ENCODE measurements at places on chromosomes 12 and 14.

DNA sequence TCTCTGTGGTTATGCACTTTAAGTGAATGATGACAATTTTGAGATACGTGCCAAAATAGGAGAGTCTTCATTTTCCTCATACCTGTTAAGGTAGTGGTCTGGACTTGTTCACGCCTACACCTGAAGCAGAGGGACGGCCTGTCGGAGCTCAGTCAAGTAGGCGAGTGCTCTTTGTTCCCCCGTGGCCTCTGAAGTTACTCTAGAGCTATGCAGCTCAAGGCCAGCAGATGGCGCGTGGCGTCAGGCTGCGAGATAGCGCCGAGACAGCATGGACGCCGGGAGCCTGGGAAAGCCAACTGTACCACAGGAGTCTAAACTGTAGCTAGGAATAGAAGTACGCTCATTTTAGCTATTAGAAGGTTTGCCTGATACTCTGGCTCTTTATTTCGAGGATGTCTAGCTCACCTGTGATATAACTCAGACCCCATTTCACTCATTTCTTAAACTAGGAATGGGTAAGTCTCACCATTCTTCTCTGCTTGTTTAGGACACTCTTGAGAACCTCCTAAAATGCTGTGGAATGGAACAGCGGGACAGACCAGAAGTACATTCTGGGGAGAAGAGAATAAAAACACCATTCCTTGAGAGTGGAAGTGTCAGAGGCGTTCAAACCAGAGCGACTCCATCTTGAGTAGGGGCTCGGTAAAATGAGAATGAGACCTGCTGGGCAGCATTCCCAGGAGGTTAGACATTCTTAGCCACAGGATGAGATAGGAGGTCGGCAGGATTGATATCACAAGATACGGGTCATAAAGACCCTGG, 267.4 kb upstream of the HMGA2 start:
- peak; percentile 81 for DNase-seq

DNA sequence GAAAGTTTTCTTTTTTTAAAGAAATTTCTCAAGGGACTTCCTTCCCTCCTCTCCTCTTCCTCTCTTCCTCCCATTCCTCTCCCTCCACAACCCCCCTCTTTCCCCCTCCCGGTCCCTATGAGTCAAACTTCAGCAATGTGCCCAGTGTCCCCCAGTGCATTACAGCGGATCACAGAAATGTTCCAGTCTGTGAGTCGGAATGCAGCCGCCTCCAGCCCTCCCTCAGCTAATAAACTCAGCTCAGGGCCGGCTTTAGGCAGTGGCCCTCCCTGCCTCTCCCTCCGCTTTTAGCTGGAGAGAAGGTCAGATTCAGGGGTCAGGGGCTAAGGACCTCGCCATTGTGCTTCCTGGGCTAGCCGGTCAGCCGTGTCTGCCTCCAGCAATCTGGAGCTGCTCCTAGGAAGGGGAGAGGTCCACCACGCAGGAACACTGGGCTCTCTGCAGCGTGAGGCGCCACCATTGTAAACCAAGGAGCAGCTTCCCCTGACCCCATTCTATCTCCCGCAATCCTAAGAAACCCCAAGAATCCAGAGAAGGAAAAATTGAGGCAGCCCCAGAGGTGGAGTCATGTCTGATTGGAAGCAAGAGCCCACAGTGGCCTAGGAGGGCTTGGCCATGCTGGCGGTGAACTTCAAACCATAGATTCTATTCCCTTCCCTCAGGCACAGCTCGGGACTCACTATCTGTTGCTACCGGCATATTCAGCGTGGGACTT, 1.1 kb upstream of the HDAC7 start:
- no peak for DNase-seq

DNA sequence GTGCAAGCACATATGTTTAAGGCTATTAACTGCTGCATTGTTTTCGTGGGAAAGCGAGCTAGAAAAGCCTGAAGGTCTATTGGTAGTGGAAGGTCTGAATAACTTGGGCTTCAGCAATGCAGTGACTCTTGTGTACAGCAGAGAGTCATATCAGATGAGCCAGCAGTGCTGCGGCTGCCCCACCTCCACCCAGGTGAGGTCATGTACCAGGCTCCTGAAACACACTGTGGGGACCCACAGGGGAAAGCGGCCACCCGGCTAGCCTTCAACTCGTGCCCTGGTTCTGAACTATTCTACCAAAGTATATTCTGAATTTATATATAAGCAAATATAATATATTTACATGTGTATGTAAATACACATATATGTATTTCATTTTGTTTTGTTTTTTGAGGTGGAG, 12.7 kb upstream of the RAN start:
- peak; percentile 19 for DNase-seq

- no peak for DNase-seq
These were observed 21.1 kb upstream of the FLRT2 start for GRCh38 chr14:85508863-85509262.

DNA sequence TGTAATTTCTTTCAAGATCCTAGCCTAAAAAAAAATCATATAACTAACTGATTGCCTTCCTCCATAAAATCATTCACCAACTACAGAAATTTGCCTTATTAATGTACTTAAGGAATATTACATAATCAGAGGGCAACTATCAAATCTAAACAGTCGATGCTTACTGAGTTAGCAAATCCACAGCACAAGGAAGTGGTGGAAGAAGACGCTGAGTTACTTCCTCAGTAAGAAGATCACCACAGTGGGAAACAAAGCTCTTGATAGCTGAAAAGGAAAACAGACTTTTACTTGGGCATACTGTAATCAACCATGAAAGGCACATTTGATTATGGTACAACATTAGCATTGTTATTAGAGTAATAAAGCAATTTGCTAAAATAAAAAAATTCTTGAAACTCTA, 48.7 kb downstream of the HEATR5A start:
- no peak for DNase-seq

DNA sequence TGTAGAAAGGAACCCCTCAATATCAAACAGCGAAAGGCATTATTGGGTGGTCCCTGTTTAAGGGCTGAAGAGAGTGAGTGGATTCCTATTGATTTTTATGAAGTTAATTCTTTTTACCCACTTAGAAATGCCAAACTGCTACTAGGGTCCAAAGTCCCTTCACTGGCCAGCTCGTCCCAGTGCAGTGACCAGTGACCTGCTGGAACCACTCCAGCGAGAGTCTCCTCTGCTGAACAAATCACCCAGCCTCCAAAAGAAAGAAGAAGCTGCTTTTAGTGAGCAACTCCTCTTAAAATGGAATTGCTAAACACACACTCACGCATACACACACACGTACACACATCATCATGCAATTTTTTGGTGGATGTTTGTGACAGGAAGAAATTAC, 198.2 kb upstream of the PLEKHG7 start:
- no peak for DNase-seq

DNA sequence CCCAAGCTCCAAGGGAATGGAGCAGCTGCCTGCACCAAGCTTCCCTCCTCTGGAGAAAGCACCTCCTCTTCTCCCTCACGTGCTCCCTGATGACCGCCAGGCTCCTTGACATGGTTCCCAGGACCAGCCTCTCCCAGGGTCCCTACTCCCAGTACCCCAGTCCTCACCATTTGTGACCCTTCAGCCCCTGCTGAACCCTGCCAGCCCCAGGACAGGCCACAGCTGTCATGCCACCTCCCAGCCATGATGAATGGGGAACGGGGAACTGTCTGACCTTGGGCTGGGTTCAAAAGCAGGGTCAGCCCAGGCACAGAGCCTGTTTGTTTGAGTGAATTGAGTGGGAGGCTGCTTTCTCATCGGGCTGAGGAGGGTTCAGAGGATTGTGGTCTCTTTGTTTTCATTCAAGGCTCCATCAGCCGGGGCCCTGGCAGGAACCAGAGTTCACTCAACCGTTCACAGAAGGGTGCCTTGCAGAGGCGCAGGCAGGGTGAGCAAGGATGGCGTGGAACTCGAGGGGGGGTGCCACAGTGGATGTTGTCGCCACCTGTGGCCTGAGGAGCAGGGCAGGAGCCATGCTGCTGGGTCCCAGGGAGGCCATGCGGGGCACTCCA, 344.5 kb upstream of the SFSWAP start:
- DNase-seq, result peak; percentile 8

DNA sequence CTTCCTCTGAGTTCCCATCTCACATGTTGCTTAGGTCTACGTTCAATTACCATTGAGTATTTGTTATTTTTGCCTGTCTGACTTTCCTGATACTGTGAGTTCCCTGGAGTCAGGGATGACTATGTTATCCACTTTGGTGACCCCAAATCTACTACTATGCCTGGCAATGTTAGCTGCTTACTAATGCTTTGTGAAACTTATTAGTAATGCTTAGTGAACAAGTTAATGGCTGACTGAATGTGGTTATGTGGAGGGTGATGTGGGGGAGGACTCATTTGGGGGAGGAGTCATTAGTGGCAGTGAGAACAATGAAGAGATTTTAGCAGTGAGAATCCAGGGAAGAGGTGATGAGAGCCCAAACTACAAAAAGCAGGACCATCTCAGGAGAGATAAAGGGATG, 121.6 kb downstream of the KTN1 start:
- no peak for DNase-seq

DNA sequence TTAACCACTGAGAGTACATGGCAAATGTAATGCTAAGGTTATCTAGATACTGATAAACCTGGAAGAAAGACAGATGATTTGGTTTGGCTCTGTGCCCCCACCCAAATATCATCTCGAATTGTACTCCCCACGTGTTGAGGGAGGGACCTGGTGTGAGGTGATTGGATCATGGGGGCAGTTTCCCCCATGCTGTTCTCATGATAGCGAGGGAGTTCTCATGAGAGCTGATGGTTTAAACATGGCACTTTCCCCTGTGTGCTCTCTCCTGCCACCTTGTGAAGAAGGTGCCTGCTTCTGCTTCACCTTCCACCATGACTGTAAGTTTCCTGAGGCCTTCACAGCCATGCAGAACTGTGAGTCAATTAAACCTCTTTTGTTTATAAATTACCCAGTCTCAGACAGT, 14.2 kb downstream of the NOXRED1 start:
- no peak for DNase-seq

DNA sequence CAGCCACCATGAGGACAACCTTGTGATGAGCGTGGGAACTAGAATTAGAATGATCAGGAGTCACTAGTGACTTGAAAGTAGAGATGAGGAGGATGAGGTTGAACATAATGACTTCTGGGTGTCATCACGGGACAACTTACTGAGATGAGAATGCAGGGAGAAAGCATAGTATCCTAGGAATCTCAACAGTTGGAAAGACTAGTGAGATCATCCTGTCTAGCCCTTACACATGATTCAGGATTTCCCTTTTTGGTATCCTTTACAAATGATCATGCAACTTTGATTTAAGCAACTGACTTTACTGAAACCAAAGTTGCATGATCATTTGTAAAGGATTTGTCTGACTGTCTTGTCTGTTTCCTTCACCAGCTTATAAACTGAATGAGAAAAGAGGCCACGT, 51.8 kb upstream of the HIF1A start:
- no peak for DNase-seq

- no peak for DNase-seq
These were observed 297.9 kb downstream of the BCL11B start for GRCh38 chr14:98974113-98974512.

- no peak for DNase-seq
These were observed 301.8 kb downstream of the AEBP2 start for GRCh38 chr12:19741132-19741489.

GRCh38 chr12:132444957-132445883, 44.7 kb upstream of the FBRSL1 start:
- DNase-seq, result peak; percentile 82

DNA sequence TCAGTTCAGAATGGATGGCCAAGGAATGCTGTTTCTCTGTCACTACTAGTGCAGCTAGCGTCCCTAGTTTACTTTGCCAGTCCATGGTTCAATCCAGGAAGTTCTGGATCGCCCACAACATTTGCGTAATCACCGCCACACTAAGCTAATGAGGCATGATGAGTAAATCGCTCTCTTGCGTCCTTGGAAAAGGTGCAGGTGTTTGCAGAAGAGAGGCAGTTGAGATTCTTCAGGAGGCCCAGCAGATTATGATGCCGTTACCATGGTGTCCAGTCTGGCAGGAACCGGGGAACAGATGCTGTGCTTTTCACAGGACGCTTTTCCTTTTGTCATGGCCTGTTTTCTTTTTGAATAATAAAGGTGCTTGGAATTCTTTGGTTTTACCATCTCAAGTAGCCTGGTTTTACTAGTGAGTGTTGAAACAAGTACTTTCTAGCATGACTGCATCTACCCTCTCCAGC, 9.0 kb downstream of the TPH2 start:
- no peak for DNase-seq

GRCh38 chr14:50647282-50647681, 20.8 kb downstream of the SAV1 start:
- no peak for DNase-seq

DNA sequence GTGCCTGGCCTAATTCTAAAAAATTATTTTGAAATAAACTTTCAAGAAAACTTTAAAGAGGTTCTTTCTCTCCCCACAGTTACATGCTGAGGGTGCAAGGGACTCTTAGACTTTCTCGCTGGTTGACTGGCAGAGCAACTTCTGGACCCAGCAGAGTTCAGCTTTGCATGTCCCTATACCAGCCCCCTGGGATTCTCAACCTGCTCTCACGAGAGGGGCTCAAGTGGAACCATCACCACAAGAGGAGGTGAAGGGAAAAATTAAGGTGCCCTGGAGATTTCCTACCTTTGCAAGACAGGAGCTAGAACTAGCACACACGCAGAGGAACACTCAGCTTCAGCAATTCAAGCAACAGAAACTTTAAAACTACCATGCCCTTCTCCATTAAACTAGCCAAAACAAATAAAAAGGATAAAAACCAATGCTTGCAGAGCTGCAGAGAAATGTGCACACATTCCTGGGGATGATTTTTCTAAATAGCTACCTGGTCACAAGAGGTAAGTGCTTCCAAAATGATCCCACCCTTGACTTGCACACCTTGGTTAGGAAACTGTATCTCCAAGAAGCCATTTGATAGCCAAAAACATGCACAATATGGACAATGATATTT, 2.5 kb downstream of the HVCN1 start:
- no peak for DNase-seq

- DNase-seq, result no peak
These were observed 4.5 kb downstream of the EFS start for GRCh38 chr14:23360496-23360895.

GRCh38 chr12:14982562-14982961, 9.7 kb downstream of the PDE6H start:
- DNase-seq, result no peak

DNA sequence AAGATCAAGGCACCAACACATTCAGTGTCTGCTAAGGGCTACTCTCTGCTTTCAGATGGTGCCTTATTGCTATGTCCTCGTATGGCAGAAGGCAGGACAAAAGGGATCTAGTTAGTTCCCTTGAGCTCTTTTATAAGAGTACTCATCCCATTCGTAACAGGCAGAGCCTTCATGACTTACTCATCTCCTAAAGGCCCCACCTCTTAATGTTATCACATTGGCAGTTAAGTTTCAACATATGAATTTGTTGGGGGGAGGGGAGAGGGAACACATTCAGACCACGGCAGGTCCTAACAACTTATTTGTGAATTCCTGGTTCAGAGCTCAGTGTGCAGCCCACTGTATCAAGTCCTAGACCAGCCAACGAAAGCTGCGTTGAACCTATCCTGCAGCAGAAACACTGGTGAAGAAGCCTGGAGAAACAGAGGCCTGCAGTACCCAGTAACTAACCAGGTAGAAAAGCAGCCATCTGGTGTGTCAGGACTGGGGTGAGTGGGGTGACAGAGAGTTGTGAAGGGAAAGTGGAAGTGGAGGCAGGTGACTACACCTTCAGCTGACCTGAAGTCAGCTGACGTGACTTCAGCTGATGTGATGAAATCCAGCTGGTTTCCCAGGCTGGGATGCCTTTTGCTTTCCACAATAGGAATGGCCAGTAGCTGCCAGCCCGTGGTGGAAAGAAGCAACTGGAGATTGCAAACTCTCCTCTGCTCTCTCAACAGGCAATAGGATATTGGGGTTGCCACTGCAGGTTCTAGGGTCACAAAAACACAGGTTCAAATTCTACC, 101.6 kb upstream of the PLXNC1 start:
- DNase-seq, result no peak

- DNase-seq, result no peak
These were observed 202.1 kb downstream of the NOVA1 start for GRCh38 chr14:26395726-26396125.
